ENCODE measurements at places on chromosomes 11 and 22.

GRCh38 chr11:119643212-119643875, 85.7 kb downstream of the NECTIN1 start:
- DNase-seq, result no peak

- no peak for DNase-seq
Measured at GRCh38 chr11:17598700-17599459, 51.8 kb downstream of the OTOG start.

DNA sequence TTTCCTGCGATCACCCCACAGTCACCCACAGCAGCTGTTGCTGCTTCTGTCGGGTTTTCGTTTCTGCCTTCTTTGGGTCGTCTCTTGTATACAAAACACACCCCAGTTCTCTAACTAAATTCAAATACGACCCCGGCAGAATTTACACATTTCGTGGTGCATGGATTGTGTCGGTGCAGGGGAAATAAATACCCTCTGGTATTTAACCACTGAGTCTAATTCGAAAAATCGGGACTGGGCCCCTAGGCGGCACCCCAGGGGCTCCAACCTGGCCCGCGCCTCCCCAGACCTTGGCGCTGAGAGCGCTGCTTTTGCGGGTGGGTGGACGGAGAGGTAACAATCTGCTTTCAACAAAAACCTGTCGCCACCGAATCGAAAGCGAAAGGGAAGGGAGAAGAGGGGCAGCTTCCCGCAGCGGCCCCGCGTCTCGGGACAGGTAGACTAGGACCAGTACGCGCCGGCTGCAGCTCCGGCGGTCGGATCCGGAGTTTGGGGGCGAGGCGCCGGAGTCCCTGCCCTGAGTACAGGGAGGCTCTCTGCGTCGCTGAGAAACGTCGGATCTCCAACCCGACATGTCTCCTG, 4.4 kb downstream of the ALX4 start:
- DNase-seq, result no peak

GRCh38 chr11:96332126-96332771, 10.7 kb downstream of the MAML2 start:
- no peak for DNase-seq

- DNase-seq, result no peak
Measured at GRCh38 chr11:65782816-65783228, 2.0 kb upstream of the AP5B1 start.

- DNase-seq, result no peak
Measured at GRCh38 chr22:47450876-47451475, 688.5 kb downstream of the TBC1D22A start.

- DNase-seq, result no peak
Measured at GRCh38 chr11:36333897-36334296, 37.8 kb downstream of the PRR5L start.

DNA sequence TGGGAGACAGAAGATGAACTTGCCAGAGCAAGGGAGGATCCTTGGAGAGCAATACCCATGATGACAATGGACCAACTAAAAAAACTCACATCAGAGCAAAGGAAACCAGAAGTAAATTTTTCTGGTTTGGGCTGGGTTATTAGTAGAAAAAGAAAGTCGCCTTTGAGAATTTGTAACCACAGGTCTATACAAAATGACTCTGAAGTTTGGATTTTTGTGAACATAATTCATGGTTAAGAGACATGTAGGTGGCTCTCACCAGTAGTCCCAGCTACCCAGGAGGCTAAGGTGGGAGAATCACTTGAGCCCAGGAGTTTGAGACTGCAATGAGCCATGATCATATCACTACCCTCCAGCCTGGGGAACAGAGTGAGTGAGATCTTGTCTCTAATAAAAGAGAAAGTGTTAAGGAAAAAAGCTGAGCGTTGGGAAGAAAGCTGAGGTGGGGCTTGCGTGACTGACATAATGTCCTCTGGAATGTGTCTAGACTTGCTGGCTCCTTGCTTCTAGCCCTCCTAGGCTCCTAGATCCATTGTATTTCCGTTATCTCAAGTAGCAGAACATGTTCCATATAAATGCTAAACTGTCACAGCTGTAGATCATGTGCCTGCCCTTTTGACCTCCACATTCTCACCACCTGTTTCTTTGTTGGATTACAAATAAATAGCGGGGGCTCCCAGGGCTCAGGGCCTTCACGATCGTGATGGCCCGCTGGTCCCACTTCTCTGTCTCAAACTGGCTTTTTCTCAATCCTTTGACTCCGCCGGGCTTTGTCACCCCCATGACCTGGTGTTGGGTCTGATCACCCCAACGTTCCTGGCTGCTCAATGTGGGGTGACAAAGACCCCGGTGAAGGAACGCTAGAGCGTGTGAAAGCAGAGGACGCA, 56.2 kb upstream of the SC5D start:
- DNase-seq, result no peak

- DNase-seq, result peak; percentile 91
Measured at GRCh38 chr11:130068986-130069658, 572 bp upstream of the APLP2 start.

DNA sequence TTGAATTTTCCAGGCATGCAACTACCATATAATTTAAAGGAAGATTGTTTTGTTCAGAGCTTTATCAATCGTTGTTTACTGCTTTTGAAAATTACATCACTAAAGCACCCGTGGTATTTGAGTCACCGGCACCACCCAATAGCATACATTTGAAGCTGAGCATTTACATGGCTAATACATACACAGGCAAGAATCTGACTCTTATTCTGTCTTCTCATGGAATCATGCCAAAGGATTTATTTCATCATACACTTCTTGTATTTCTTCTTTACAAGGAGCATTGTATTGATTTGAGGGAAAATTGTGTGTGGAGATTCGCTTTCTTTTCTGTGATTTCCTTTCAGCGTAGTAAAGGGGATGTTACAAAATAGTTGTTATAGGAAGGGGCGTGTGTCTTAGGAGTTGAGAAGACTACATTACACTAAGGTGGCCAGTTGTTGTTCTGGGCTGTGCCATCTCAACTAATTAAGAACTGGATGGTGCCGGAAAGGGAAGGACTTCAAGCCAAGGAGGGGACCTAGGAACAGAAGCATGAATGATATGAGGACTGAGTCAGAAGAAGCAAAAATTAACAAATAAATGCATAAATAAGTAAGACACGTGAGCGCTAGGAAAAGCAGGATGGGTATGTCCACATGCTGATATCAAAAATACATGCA, 12.9 kb upstream of the CD3E start:
- DNase-seq, result no peak

GRCh38 chr22:49320714-49321476, 506.8 kb downstream of the BRD1 start:
- DNase-seq, result no peak

GRCh38 chr11:44750551-44751465, 24.0 kb downstream of the TSPAN18 start:
- peak; percentile 56 for DNase-seq

DNA sequence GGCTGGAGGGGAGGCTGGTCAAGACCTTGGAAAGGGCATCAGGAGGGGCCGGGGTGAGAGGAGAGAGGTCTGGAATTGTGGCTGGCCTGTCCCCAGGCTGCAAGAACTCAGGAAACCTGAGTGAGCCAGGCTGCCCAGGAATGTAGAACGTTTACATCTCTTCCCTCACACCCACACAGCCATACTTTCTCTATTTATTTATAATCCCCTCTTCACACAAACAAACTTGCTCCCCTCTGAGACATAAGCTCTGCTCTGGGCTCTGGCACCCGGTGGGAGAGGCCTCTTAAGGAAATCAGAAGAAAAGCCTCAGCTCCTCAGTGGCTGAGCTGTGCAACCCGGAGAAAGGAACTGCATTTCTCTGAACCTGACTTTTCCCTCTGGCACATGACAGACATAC, 5.5 kb downstream of the CHRDL2 start:
- DNase-seq, result no peak

- DNase-seq, result peak; percentile 74
Measured at GRCh38 chr11:11148104-11148509, 204.9 kb downstream of the CSNK2A3 start.

DNA sequence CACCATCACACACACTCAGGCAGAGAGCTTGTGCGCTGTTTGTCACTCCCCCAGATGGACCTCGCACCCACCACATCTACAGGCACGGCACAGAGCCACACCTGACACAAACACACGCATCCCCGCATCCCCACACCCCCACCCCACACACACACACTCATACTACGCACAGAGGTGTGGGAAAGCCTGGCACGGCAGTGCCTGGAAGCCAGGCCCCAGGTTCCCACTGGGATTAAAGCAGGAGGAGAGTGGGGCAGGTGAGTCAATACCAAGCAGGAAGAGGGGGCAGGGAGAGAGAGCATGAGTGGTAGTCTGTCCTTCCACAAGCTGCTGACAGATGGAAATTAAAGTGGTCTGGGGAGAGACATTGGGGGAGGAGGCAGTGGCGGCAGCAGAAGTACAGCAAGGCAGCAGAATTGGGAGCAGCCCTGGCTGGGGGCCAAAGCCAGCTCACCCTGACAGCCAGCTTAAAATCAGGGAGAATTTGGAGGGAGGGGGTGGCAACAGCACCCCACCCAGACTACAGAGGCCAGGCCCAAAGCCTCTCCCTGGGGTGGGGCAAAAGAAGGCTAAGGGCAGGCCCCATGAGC, 20.7 kb downstream of the TNKS1BP1 start:
- DNase-seq, result no peak

DNA sequence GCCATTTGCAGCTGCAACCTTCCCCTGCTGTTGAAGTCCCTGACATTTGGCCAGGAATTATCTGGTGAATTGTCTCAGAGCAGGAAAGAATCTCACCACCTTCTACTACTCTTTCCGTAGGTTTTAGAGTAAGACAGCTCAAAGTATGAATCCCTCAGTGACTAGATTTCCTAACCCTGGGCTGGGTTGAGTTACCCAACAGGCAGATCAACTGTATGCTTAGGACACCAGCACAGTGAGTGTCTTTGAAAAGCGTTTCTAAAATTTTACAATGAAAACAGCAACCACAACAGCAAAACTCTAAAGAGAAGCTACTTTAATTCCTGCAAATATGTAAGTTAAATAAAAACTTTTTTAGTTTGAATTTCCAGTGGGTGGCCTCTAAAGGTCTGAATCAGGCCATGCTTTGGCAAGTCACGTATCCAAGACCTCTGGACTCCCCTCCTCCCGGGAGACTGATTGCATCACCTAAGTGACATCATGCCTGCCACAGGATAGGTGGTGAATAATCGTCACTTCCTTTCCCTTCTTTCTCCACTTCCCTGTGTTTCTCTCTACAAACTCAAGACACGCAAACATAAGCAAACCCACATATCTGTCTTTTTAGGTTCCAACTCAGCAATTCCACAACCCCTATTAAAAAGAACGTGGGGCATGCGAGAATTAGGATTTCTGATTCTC, 7.8 kb downstream of the OR8B12 start:
- DNase-seq, result no peak

- no peak for DNase-seq
Measured at GRCh38 chr11:114773541-114774338, 95.4 kb downstream of the NXPE2 start.

GRCh38 chr22:23695571-23696325, 4.9 kb downstream of the RGL4 start:
- DNase-seq, result peak; percentile 3

GRCh38 chr11:47355283-47356128, 3.0 kb upstream of the MYBPC3 start:
- peak; percentile 95 for DNase-seq

- no peak for DNase-seq
Measured at GRCh38 chr11:77346906-77347603, 45.6 kb upstream of the GDPD4 start.

DNA sequence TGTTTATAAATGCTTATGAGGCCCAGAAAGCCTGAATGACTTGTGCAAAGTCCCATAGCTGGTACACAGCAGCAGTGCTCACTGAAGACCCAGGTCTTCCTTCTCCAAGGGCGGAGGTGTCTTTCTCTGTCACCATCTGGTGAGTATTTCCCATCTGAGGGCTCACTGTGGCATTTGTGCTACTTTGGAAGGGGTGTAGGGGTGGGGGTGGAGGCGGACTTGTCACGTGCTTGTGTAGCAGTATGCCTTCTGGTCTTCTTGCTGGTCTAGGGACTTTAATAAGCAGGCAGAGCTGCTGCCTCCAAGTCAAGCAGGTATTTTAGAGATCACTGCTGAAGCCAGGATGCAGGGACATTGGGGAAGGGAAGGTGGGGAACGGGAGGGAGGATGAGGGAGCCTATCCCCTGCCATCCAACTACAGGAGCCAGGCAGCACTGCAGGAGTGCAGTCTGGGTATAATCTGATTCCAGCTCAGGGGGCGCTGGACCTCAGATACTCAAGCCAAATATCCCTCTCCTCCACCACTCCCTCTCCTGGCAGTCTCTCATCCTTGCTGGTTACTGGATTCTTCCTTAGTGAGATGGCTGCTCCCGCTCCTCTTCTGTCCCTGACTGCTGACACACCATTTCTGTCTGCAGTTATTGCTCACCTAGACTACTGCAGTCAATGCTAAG, 3.4 kb downstream of the ABCC8 start:
- DNase-seq, result no peak

- DNase-seq, result no peak
Measured at GRCh38 chr11:94623120-94623735, 56.1 kb downstream of the PIWIL4 start.

- peak; percentile 60 for DNase-seq
Measured at GRCh38 chr11:107018902-107019493, 722 bp upstream of the GUCY1A2 start.

DNA sequence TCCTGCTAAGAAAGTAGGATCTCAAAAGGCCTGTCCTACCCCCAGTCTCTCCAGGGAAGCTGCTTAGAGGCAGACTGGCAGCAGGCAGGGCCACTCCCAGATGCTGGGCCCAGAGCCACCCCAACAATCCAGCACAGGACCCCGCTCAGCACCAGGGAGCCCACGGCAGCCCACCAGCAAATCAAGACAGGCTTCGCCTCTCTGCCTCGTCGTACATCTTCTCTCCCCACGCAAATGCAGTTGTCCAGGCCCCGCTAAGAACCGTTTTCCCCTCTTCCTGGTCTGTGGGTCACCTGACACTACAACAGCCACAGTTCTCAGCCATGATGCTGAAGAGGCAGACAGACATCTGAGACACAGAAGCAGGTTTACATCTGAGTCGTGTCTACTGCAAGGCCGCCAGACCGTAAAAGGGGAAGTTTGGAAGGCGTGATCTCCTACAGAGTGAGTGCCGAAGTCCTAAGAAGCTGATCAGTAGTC, 51.1 kb downstream of the IGSF9B start:
- no peak for DNase-seq

DNA sequence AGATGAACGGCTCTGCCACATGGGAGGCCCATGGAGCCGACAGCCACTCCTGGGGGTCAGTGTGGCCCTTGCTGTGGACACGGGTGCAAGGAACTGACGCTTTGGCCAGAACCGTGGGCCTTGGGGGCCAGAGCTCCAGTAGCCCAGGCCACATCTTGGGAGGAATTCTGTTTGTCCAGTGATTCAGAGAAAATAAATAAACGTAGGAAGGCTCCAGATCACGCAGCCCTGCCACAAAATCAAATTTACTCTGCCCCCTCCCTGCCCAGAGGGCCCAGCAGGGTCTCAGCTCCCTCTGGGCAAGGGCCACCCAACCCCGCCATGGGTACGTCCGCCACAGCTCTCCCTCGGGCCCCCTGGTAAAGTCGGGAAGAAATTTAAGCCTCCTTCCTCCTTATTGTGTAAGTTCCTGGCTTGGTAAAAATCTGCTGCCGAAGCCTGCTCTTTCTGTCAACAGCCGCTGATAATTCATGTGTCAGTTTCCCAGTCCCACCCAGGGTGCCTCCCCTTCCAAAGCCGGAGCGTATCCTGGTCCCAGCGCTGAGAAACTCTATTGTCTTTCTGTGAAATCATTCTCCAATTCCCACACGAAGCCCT, 6.9 kb upstream of the MUC5AC start:
- DNase-seq, result no peak
